ENCODE measurements at places on chromosomes 7 and 10.

DNA sequence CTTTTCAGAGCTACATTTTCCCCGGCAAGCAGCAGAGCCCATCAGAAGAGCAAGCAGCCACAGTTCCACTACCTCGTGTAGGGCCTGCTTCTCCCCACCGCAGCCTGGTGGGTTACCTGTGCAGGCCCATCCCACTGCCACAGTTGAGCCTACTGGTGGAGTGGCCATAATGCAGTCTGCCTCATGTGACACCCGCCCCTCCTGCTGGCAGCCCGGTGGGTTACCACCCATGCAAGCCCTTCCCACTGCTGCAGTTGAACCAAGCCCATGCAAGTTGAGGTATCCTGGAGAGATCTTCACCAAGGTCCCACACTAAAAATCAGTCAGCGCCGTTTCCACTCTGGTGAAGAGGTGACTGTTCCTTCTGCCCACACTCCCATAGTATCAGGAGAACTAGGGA, 32.1 kb upstream of the CNNM1 start:
- DNase-seq: no peak

- DNase-seq: no peak
Observed at GRCh38 chr7:148276314-148277041, 314.1 kb upstream of the C7orf33 start.

- no peak for DNase-seq
Observed at GRCh38 chr7:80967917-80968297, 49.1 kb upstream of the SEMA3C start.

GRCh38 chr10:48470115-48470892, 134.6 kb downstream of the ARHGAP22 start:
- DNase-seq: peak; percentile 53

GRCh38 chr7:75842836-75843446, 29.3 kb upstream of the CCL24 start:
- peak; percentile 96 for DNase-seq

- no peak for DNase-seq
Observed at GRCh38 chr7:130268463-130269317, 2.0 kb downstream of the CPA2 start.

DNA sequence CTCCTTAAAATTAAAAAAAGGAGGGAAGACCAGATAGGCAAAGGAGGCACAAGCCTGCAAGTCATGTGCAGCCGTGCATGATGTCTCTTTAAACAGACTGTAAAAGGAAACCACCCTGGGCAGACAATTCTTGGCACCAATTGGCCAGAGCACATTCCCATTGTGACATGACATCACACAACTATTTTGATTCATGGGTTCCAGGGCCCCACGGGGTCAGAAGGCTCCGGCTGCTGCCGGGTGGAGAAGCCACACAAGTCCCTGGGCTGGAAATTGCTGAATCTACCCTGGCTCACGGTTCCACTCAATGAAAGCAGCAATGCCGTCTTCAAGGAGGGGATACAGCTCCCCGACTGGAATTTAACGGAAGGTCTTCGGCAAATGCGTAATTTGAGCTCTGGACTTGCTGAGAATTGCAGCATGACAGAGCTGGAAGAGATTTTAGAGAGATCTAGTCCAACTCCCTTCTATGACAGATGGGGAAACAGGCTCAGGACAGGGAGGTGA, 140.5 kb downstream of the PRKAG2 start:
- DNase-seq: peak; percentile 95

GRCh38 chr10:121710207-121710606, 112.0 kb upstream of the FGFR2 start:
- peak; percentile 43 for DNase-seq

GRCh38 chr7:30171766-30172447, 37.1 kb downstream of the MTURN start:
- no peak for DNase-seq
